AG08396 (cell line): ENCODE measurements at places on chromosomes 13 and 19.

DNA sequence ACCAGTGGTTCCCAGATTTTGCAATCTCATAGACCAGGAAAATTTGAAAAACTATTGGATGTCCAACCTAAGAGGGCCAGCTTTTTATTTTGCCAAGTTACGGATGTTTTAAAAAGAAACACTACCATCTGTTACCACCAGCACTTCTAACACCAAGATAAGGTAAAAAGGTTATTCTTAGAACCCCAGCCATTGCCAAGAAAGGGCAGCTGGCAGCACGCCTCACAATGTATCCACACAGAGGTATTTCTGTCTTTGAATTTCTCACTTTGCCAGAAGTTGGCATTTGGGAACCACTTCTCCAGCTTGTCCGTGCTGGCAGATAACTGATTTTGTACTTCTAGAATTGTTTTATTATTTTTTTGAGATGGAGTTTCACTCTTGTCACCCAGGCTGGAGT lies 28.7 kb downstream of the CAPN12 start:
- no peak for DNase-seq

- DNase-seq, result no peak
Observed at GRCh38 chr13:89846926-89847585, 1500.4 kb upstream of the MIR17HG start.

- peak; percentile 45 for DNase-seq
Observed at GRCh38 chr13:51330791-51331190, 8.7 kb upstream of the SERPINE3 start.

- DNase-seq, result no peak
Observed at GRCh38 chr13:27551562-27551961, 68.8 kb downstream of the LNX2 start.

GRCh38 chr13:43822969-43823368 lies 36.2 kb upstream of the ENOX1 start:
- DNase-seq, result no peak

GRCh38 chr13:58151452-58151851 lies 519.9 kb downstream of the PCDH17 start:
- no peak for DNase-seq
